ENCODE measurements at places on chromosomes 2 and 18.

DNA sequence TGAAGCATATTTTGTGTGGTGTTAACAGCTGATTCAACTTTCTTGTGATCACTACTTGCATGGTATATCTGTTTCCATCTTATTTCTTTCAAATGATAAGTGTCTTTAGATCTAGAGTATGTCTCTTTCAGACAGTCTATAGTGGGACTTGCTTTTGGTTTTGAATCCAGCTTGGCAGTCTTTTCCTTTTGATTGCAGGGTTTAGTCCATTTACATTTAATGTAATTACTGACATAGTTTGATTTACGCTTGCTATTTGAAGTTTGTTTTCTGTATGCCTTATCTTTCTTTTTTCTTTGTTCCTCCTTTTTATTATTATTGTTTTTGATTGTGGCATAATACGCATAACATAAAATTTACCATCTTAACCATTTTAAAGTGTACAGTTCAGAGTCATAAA is 9.2 kb upstream of the RALBP1 start:
- H3K27ac ChIP-seq, result no peak overlapping the region
- H3K4me1 ChIP-seq, result no peaks in the 10 kb centered on the region
- no peak overlapping the region for H3K4me3 ChIP-seq
- H3K36me3 ChIP-seq, result no peaks in the 10 kb centered on the region

DNA sequence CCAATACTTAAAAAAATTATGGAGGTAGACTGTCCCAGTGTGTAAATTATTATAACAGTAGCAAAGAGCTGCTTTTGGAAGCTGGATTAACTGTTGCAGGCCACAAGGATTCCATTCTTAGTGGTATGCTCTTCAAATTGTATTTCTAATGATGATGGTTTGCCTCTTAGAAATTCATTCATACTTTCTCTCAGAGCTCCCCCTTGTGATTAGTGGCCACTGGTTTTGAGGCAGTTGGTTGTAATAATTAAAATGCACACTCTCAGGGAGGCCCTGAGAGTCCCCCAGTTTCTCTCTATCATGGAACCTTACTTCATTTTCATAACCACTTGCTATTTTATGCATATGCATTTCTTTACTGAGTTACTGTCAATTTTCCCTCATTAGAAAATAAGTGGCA is 122.5 kb downstream of the PLA2R1 start:
- no peaks in the 10 kb centered on the region for H3K27me3 ChIP-seq
- DNase-seq, result peak; percentile 32

GRCh38 chr2:43448822-43449110 is 147.1 kb downstream of the THADA start:
- H3K36me3 ChIP-seq, result peaks cover 28% of the 10 kb centered on the region
- DNase-seq, result no peak
- peak overlapping the region; percentile 62 for H3K27ac ChIP-seq
- H3K4me1 ChIP-seq, result no peaks in the 10 kb centered on the region
- H3K4me3 ChIP-seq, result no peak overlapping the region
- H3K27me3 ChIP-seq, result no peaks in the 10 kb centered on the region

- no peak overlapping the region for H3K27ac ChIP-seq
- H3K4me3 ChIP-seq, result no peak overlapping the region
- peaks cover 44% of the 10 kb centered on the region for H3K27me3 ChIP-seq
- H3K36me3 ChIP-seq, result no peaks in the 10 kb centered on the region
- no peak for DNase-seq
- no peaks in the 10 kb centered on the region for H3K4me1 ChIP-seq
Measured at GRCh38 chr2:138881126-138881525, 100.9 kb upstream of the NXPH2 start.

DNA sequence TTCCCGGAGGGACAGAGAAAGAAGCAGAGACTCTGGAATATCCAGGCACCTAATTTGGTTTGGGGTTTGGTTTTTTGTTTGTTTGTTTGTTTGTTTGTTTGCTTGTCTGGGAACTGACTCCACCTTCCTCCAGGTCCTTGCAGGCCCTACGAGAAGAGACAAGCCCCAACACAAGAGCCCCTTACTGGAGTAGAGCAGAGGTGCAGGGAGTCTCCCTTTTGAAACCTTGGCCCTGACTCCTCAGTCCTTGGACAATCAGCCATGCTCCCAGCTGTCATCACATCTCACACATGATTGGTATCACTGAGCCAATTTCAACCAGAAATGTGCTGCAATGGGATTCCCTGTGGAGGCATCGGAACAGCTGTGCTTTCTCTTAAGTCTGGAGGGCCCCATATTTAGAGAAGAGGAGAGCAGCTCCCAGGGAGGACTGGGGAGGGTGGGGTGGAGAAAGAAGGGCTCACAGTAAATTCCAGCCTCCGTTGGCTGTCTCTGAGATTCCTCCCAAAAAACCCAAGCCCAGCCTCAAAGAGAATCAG is 279.9 kb upstream of the NCKAP5 start:
- H3K27me3 ChIP-seq, result no peaks in the 10 kb centered on the region
- no peak overlapping the region for H3K4me3 ChIP-seq
- no peak for DNase-seq
- H3K36me3 ChIP-seq, result no peaks in the 10 kb centered on the region
- peaks cover 5% of the 10 kb centered on the region for H3K4me1 ChIP-seq
- no peak overlapping the region for H3K27ac ChIP-seq

DNA sequence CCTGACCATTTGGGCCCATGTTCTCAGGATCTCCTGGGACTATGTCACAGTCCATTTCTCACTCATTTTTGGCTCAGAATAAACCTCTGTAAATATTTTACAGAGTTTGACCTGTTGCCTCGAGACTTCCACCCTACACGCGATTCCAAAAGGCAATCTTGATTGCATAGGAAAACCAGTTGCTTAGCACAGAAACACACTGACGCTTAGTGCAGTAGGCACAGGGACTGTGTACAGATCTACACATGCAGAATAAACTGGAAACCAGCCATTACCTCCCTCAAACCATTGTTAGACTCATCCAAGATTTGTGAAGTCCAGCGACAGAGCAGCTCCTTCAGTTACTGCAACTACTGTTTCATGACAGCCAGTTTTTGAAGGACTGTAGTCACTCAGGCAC is 73.0 kb downstream of the NCKAP5 start:
- peaks cover 3% of the 10 kb centered on the region for H3K4me1 ChIP-seq
- H3K36me3 ChIP-seq, result no peaks in the 10 kb centered on the region
- no peak for DNase-seq
- no peak overlapping the region for H3K4me3 ChIP-seq

GRCh38 chr2:111667542-111668273 is 216.3 kb downstream of the ANAPC1 start:
- no peaks in the 10 kb centered on the region for H3K27me3 ChIP-seq
- H3K27ac ChIP-seq, result no peak overlapping the region
- peaks cover 6% of the 10 kb centered on the region for H3K36me3 ChIP-seq
- DNase-seq, result peak; percentile 69
- H3K4me3 ChIP-seq, result no peak overlapping the region

GRCh38 chr2:105660489-105660888 is 84.2 kb upstream of the NCK2 start:
- no peaks in the 10 kb centered on the region for H3K36me3 ChIP-seq
- H3K4me1 ChIP-seq, result no peaks in the 10 kb centered on the region
- no peak overlapping the region for H3K4me3 ChIP-seq
- DNase-seq, result no peak

DNA sequence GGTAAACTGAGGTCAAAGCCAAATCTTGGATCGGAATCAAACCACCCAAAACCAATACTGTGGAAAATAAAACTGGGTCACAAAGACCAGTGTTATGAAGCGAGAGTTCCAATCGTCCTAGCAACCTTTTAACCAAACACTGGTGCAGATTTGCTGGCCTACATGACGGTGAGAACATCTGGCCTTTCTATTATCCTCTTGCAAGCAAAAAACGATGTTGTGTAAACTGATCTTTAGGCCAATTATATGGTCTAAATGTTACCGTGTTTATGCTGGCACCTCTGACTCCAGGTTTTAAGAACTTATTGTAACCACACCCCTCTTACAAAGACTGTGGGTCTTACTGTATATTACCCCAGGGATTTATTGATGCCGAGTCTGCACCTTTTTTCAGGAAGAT is 145.9 kb downstream of the GFPT1 start:
- H3K36me3 ChIP-seq, result peaks cover 1% of the 10 kb centered on the region
- DNase-seq, result no peak
- H3K27me3 ChIP-seq, result no peaks in the 10 kb centered on the region
- no peak overlapping the region for H3K27ac ChIP-seq
- H3K4me1 ChIP-seq, result no peaks in the 10 kb centered on the region

GRCh38 chr2:183229386-183229785 is 105.1 kb downstream of the NUP35 start:
- H3K27ac ChIP-seq, result no peak overlapping the region
- no peak for DNase-seq
- H3K4me3 ChIP-seq, result no peak overlapping the region
- H3K4me1 ChIP-seq, result no peaks in the 10 kb centered on the region

DNA sequence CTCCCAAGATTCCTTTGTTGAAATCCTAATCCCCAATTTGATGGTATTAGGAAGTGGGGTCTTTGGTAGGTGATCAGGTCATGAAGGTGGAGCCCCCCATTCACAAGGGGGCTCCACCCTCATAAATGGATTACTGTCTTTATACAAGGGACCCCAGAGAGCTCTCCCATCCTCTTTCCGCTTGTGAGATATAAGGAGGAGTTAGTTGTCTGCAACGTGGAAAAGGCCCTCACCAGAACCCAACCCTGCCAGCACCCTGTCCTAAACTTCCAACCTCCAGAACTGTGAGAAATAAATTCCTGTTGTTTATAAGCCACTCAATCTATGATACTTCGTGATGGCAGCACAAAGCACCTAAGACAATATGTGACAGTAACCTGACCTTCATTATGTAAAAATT is 684.1 kb upstream of the HS6ST1 start:
- H3K4me1 ChIP-seq, result no peaks in the 10 kb centered on the region
- no peaks in the 10 kb centered on the region for H3K27me3 ChIP-seq
- no peak for DNase-seq

DNA sequence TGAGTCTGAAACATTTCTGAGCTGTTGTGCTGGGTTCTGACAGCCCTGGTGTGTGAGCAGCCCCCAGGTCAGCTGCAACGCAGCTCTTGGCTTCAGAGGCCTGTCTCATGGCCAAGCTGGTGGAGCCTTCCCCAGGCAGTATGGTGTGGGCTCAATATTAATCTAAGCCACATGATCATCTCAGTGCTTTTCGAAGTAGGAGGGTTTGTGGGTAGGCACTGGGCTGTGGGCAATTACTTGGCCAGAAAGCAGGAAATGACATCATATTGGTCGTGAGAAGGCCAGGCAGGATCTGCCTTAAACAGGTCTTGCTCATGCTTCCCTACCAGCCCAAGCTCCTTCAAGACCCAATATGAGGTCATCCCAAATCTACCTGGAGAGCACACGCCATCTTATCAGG is 26.9 kb downstream of the LOXHD1 start:
- DNase-seq, result peak; percentile 16
- H3K4me1 ChIP-seq, result peaks cover 10% of the 10 kb centered on the region
- H3K36me3 ChIP-seq, result no peaks in the 10 kb centered on the region

DNA sequence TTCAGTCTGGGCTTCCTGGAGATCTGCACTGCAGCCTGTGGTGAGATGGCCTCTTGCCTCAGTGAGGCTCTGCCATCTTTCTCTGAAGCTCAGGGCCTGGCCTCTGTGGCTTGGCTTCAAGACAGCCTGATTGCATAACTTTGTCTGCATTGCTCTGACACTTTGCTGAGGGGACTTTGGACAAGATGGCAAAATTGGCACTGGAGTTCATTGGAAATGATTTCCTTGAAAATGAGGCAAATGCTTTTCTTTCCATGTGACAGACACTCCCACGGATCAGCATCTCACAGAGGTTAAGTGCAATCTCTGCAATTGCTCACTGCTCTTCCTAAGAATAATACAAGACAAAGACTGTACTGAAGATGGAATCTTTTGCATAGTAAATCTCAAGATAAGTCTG is 166.8 kb downstream of the KCNS3 start:
- no peak overlapping the region for H3K27ac ChIP-seq
- peaks cover 32% of the 10 kb centered on the region for H3K4me1 ChIP-seq
- H3K27me3 ChIP-seq, result no peaks in the 10 kb centered on the region
- no peaks in the 10 kb centered on the region for H3K36me3 ChIP-seq

GRCh38 chr2:230872968-230873660 is 8.4 kb downstream of the ITM2C start:
- H3K4me1 ChIP-seq, result no peaks in the 10 kb centered on the region
- DNase-seq, result no peak
- no peak overlapping the region for H3K4me3 ChIP-seq
- H3K27ac ChIP-seq, result no peak overlapping the region
- H3K36me3 ChIP-seq, result no peaks in the 10 kb centered on the region
- no peaks in the 10 kb centered on the region for H3K27me3 ChIP-seq

DNA sequence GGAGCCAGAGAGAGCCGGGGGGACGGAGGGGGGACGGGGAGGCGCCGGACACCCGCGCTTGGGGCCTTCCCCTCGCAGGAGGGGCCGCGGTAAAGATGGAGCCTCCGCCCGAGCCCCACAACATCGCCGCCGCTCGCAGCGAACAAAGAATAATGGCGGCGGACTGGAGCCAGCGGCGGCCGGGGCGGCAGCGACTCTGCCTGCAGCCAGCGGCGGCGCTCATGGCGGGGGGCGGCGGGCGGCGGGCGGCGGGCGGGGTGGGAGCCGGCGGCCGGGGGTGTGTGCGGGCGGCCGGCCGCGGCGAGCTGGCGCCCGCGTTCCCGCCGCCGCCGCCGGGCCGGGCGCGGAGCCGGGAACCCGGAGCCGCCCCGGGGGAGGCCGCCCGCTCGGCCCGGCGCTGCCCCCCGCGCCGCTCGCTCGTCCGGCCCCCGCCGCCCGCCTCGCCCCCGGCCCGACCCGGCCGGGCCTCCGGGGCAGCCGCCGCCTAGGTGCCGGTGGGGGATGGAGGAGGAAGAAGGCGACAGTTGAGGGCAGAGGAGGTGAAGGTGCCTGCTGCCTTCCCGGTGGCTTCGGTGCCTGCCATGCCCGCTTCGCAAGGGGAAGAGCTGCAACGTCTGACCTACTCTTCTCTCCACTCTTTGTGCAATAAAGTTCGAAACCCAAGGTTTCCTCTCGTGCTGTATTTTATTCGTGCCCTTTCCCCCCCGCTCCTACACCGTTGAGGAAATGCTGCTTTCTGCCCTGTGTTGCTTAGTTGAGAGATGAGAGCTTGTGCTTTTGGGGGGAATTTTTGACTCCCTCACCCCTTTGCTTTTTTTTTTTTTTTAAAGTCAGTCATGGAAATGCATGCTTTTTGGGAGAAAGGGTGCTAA is 634 bp downstream of the CREB1 start:
- H3K27ac ChIP-seq, result peak overlapping the region; percentile 100
- no peaks in the 10 kb centered on the region for H3K27me3 ChIP-seq
- peaks cover 18% of the 10 kb centered on the region for H3K4me1 ChIP-seq
- peaks cover 6% of the 10 kb centered on the region for H3K36me3 ChIP-seq

GRCh38 chr2:95383635-95384027 is 18.9 kb upstream of the FAHD2A start:
- H3K4me1 ChIP-seq, result peaks cover 15% of the 10 kb centered on the region
- peaks cover 36% of the 10 kb centered on the region for H3K36me3 ChIP-seq
- H3K27me3 ChIP-seq, result no peaks in the 10 kb centered on the region
- no peak for DNase-seq
- H3K4me3 ChIP-seq, result no peak overlapping the region
- H3K27ac ChIP-seq, result peak overlapping the region; percentile 74
